Common myeloid progenitor, CD34-positive (primary cell): ENCODE measurements at places on chromosomes 12 and 14.

DNA sequence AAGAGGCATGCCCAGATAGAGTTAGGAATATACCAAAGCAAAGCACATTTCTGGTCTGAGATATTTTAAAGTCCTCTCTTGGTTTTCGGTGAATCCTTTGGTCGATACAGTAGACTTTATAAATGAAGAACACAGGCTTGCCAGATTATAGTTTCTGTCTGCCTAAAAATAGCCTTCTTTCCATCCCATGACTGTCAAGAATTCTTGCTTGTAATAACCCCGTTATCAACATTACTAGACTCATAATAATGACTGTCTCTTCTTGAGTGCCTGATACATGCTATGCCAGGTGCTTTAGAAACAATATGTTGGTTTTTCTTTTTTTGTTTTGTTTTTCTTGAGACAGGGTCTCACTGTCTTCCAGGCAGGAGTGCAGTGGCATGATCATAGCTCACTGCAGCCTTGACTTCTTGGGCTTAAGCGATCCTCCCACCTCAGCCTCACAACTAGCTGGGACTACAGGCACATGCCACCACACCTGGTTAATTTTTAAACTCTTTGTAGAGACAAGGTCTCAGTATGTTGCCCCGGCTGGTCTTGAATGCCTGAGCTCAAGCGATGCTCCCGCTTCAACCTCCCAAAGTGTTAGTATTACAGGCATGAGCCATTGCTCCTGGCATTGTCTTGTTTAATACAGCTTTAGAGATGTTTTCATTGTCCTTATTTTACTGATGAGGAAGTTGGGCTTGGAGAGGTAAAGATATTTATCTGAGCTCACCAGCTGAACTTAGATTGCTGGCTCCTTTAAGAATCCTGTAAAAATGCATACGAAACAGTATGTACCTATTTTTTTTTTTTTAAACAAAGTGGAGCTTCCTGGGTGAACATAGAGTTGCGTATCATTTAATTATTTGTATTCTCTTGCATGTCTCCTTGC lies 30.4 kb downstream of the CHST11 start:
- DNase-seq: no peak

DNA sequence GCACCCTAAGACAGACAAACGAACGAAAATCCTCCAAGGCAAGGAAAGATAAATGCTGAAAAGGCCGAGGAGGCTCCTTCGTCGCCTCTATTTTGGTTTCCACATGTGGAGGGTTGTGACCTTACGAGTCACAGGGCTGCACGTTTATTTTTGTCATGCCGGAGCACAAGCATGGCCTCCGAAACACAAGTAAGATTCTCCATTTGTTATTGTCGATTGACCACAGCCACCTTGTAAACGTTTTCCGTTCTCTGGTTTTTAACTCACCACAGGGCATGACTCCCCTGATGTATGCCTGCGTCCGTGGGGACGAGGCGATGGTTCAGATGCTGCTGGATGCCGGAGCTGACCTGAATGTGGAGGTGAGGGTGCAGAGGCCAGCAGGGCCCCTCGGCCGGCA lies 73.1 kb upstream of the PWP1 start:
- DNase-seq: no peak

GRCh38 chr12:96233939-96234461 lies 39.8 kb downstream of the ELK3 start:
- no peak for DNase-seq

GRCh38 chr12:95141310-95141709 lies 67.9 kb upstream of the NR2C1 start:
- no peak for DNase-seq

DNA sequence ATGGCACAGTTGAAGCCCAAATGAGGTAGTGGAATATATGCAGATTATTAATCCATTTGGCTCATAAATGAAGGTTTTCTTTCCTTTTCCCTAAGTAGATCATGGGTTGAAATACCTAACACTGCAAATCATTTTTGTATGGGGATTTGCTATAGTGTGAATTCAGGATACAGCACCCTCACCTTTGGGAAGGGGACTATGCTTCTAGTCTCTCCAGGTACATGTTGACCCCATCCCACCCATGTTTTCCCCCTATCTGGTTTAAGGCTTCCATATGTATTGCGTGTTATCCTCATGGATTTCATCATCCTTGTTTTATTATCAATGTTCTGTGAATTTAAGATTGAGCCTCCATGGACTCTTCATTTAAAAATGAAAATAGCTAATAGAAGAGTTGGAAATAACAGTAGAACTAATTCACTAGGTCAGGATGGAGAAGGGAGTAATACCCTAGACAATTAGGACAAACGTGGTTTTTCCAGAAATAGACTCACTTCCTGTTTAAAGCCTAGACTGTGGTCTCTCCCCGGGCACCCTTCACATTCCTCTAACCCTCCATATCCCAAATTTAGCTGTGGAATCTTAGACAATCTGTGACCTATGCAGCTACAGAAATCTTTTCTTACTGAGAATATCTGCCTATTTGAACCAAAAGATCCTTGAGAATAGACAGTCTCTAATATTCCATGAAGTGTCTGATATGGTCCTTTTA lies 56.5 kb downstream of the DAD1 start:
- no peak for DNase-seq
